Esophagus squamous epithelium (tissue), 5 donors: ENCODE measurements at places on chromosomes 7 and 10.

GRCh38 chr7:96636979-96637378 is 72.7 kb downstream of the SEM1 start:
- no peak for DNase-seq

- DNase-seq, result no peak
Measured at GRCh38 chr7:1532456-1533254, 2.2 kb downstream of the MAFK start.

GRCh38 chr7:44720301-44720700 is 28.3 kb upstream of the ZMIZ2 start:
- no peak for DNase-seq

DNA sequence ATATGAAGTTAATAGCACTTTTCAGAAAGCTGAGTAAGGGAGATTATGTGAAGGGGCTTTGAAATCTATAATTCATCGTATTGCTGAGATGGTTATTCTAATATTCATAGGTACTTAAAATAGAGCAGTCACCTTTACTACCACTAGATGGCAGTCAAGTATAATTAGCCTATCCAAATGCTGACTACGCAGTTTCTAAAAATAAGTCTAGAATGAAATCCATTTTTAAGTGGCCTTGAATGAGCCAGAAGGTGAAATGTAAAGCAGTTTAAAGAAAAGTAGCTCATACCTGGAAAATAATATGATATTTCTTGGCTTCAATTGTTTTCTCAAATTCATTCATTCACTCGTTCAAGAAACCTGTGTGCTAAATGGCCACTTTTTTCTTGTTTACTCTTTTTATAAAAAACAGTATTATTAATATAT is 1277.1 kb downstream of the GATA3 start:
- DNase-seq, result no peak

- DNase-seq, result no peak
Measured at GRCh38 chr7:123023126-123023525, 27.6 kb upstream of the TAS2R16 start.

GRCh38 chr7:18762189-18762588 is 266.6 kb downstream of the HDAC9 start:
- no peak for DNase-seq

- no peak for DNase-seq
Measured at GRCh38 chr10:72228318-72228751, 12.3 kb upstream of the ASCC1 start.

DNA sequence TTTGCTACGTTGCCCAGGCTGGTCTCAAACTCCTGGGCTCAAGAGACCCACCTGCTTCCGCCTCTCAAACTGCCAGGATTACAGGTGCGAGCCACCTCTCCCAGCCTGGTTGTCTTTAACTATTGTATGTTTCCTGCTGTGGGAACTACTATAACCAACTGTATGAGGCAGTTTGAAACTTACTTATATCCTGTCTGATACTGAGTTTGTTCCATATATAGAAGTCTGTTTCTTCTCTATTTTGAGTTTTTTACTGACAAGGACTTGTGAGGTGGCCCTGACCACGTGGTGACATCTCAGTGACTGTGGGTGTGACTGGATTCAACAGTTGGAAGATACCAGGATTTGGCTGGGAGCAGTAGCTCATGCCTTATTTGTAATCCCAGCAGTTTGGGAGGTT is 14.2 kb downstream of the FBH1 start:
- DNase-seq, result no peak

GRCh38 chr7:7099584-7100014 is 82.7 kb upstream of the C1GALT1 start:
- no peak for DNase-seq

DNA sequence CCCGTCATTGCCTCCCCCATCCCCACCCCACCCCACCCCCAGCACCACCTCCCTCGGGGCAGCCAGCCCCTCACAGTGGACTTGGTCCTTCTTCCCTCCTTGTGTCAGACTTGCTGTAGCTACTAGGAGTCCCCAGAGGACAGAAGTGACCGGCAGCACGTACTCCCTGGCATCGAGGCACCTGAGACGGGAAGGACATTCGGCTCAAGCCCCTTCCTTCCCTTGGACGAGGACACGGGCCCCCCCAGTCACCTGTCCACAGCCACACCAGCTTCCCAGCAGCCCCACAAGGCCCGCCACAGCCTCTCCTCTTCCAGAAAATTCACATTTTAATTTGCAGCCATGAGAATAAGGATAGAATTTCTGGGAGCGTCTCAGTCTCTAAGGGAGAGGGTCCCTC is 267.8 kb upstream of the SHH start:
- DNase-seq, result no peak

- DNase-seq, result no peak
Measured at GRCh38 chr7:101303102-101303701, 18.4 kb downstream of the IFT22 start.

DNA sequence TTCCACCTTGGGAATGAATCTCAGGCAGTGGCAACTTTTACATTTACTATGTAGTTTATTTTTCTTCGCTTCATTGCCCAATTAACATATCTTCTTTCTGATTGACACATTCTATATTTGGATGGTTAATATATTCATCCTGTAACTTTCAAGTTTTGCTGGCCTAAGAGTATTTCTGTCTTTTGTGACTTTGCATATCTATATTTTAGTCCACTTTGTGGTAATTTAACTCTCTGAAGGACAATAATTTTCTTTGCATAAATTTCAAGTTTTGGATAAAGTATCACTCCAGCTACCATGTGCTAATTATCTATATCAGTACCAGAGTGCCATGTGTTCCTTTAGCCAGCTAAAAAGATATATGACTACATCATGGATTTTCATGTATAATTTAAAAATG is 151.5 kb upstream of the KAT6B start:
- no peak for DNase-seq

GRCh38 chr7:69603937-69604494 is 5.7 kb downstream of the AUTS2 start:
- DNase-seq, result no peak

GRCh38 chr10:11685787-11686218 is 56.4 kb upstream of the ECHDC3 start:
- DNase-seq, result peak; percentile 25

GRCh38 chr7:41890631-41891274 is 187.9 kb upstream of the INHBA start:
- DNase-seq, result no peak

- no peak for DNase-seq
Measured at GRCh38 chr10:33233221-33233620, 101.2 kb downstream of the NRP1 start.

GRCh38 chr7:94957061-94957460 is 49.7 kb downstream of the PPP1R9A start:
- DNase-seq, result no peak

DNA sequence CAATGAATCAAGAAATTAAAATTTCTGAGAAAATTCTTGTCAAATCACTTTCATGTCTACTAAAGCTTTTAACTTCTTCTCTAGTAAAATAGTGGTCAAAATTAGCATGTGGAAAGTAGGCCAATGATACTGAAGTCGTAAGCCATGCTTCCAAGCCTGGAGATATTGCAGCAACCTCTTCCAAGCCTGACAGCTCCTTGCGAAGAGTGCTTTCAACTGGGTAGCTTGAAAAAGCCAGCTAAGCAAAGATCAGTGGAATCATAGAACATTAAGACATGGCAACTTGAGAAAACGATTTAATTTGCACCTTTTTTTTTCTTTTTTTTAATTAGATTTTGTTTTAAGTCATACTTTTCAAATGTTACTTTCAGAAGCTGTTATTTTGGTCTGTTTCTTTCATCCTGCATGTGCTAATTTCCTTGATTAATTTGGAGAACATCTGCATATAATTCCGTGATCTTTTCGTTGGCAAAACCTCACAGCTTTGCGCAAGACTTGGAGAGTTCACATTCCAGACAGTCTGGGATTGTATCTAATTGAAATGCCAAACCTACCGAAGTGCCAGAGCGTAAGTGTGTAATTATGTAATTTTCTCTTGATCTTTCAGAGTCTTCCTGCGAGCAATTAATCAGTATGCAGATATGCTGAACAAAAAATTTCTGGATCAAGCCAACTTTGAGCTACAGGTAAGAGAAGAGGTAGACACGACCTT is 142.2 kb upstream of the INSYN2A start:
- no peak for DNase-seq

GRCh38 chr7:117975476-117975875 is 102.2 kb upstream of the CTTNBP2 start:
- no peak for DNase-seq

DNA sequence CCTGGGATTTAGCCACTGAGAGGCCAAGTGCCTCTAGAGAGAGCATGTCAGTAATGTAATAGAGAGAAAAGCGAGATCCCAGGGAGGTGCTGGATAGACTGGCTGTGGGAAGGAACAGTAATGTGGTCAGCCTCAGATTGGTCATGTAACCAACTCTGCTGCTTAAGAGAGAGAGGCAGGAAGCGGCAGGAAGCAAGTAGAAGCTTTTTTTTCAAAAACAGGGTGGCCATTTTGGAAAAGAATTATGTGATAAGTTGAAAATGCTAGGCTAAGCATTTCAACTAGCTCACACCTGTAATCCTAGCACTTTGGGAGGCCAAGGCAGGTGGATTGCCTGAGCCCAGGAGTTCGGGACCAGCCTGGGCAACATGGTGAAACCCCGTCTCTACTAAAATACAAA is 3.7 kb upstream of the PCOLCE start:
- DNase-seq, result no peak

GRCh38 chr7:101017064-101017777 is 2.7 kb upstream of the MUC17 start:
- no peak for DNase-seq

GRCh38 chr10:77925795-77926565 is 575 bp downstream of the DLG5 start:
- no peak for DNase-seq

- no peak for DNase-seq
Measured at GRCh38 chr7:44735403-44736165, 13.1 kb upstream of the ZMIZ2 start.

DNA sequence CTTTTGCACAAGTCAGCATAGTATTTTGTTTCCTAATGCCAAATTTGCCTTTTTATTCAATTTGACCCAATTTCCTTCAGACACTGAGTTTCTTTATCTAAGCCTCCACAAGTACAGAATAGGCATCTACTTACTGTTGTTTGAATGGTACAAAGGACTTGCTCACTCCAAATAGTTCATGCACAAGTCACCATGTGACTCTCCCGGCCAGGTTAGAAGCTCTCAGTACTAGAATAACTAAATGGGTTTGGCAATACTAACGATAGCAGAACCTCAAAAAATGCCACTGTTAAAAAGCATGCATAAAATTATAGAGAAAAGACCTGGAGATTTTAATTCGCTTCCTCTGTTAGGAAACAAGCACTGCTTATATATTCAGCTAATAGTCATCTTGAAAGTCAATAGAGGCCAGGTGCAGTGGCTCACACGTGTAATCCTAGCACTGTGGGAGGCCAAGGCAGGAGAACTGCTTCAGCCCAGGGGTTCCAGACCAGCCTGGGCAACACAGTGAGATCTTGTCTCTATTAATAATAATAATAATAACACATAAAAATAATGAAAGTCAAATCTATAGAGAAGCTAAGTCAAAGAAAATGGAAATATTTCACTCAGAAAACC is 335.8 kb upstream of the MBL2 start:
- DNase-seq, result no peak

DNA sequence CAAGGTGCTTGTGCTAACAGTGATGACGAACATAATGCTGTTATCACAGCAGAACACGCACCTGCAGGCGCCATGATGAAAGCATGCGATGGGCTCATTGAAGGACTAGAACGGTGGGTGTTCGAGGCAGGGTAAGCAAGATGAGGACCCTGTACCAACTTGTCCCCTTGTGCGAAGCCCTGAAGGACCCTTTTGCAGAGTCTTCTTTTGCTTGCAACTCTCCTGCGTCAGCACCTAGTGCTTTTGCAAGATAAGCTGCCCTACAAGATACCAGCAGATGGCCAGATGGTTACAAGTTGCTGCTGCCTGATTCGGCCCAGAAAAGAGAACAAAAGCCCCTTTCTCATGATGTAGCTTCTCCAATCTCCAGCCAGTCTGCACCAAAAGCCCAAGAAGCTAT is 4.2 kb upstream of the IL15RA start:
- no peak for DNase-seq

- DNase-seq, result no peak
Measured at GRCh38 chr10:7409045-7409731, 1.6 kb downstream of the SFMBT2 start.

DNA sequence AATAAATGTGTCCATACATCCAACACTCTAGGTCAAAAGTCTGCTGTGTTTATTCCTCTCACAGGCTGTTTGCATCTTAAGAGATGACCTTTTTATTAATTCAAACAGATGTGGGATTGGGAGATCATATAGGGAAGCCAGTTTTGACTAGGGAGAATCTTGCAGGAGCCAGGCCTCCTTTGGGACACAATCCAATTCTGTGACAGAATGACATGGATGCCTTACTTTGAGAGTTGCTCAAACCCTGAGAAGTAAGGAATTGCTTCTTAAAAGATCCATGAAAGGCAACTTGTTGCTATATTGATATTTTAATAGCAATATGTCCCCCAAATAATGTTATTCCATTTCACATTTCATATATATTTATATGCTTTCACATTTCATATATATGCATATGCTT is 53.5 kb upstream of the CACNB2 start:
- DNase-seq, result no peak

- DNase-seq, result no peak
Measured at GRCh38 chr7:28595801-28596200, 183.5 kb downstream of the CREB5 start.

GRCh38 chr10:48333856-48334255 is 27.4 kb downstream of the MAPK8 start:
- DNase-seq, result no peak

DNA sequence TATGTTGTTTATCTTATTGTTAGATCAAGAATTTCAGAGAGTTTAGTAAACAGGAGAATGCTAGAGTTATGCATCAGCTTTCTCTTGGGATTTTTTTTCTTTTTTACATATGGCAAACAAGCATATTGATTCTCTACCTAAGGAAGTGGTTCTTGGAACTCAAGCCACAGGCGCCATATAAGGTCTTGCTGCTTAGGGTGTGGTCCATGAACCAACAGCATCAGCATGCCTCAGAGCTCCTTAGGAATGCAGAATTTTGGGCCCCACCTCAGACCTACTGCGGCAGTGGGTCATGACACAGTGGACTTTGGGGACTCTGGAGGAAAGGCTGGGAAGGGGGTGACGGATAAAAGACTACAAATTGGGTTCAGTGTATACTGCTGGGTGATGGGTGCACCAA is 230.8 kb downstream of the SKAP2 start:
- no peak for DNase-seq

GRCh38 chr10:127424594-127425264 is 124.4 kb upstream of the NPS start:
- DNase-seq, result no peak

- DNase-seq, result no peak
Measured at GRCh38 chr10:91242940-91243339, 22.5 kb downstream of the PCGF5 start.

- DNase-seq, result no peak
Measured at GRCh38 chr10:60073781-60074656, 167.7 kb upstream of the CCDC6 start.

- no peak for DNase-seq
Measured at GRCh38 chr10:62811159-62811875, 4.8 kb downstream of the EGR2 start.

- DNase-seq, result no peak
Measured at GRCh38 chr7:28957751-28958234, 337 bp downstream of the TRIL start.
